ENCODE measurements at places on chromosomes 1 and 21.

DNA sequence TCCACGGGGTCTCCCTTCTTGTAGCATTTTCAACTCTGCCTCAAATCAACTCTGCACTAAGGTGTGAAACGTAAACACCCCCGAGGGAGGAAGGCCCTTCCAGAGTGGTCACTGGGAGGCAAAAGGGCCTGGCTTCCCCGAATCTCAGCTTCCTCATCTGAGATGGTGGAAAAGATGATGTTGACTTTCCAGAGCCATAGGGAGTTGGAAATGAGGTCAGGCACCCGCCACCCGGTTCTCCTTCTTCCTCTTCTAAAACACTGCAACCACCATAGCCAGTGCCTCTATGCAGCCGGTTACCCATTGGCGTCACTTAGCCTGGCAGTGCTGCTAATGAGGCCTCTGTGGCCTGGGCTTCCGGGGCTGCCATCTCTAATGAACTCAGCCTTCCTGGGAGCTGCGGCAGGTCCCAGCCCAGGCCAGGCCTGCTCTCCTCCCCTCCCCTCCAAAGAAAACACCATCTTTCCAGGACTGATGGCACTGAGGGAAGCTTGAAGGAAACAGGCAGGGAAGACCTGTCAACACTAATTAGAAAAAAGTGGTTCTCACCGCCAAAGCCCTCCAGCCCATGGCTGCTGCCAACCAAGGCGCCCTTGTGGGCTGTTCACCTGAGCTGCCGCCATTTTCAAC lies 175.0 kb downstream of the KAZN start:
- DNase-seq, result no peak

DNA sequence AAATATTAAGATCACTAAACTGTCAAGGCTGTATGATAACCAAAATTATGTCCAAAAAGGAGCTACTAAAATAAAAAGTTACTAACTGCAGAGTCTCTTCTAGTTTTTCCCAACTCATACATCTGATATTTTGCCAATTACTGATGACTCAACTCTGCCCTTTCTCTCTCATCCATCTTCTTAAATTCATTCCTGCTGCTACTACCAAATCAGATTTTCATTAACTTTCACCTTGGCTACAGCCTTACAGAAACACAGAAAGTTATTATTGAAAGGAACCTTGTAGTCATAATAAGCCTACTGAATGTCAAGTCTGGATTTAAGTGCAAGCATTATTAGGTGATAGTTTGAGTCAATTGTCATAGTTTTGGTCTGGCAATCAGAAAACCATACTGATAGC lies 273.1 kb downstream of the DPYD start:
- no peak for DNase-seq

- no peak for DNase-seq
Observed at GRCh38 chr1:230422221-230422981, 3.7 kb downstream of the PGBD5 start.

DNA sequence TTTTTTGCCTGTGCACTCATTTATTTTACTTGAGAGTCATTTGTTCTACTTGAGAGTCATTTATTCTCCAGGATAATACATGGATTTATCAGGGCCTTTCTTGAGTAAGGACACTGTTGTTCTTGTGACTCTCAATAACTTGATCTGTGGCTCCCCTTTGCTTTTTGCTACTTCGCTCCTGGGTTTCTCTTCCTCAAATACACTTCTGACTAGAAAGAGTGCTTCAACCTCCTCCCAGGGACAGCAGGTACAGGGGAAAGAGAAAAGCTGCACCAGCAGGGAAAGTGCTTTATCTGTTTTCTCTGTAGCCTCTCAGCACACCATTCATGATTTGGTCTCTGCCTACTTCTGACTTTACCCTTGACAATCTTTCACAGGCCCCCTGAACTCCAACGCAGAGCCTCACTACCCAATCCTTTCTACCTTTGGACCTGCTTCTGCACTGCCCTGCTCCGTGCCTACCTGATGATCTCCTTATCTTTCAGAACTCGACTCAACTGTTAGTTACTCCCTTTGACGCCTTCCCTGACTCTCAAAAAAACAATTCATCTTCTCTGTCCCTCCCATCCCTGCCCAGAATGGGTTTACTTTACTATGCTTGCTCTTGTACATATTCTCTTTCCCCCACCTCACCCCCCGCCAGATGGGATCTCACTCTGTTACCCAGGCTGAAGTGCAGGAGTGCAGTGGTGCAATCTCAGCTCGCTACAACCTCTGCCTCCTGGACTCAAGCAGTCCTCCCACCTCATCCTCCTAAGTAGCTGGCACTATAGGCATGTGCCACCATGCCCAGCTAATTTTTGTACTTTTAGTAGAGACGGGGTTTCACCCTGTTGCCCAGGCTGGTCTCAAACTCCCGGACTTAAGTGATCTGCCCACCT lies 15.6 kb upstream of the PIGM start:
- no peak for DNase-seq

DNA sequence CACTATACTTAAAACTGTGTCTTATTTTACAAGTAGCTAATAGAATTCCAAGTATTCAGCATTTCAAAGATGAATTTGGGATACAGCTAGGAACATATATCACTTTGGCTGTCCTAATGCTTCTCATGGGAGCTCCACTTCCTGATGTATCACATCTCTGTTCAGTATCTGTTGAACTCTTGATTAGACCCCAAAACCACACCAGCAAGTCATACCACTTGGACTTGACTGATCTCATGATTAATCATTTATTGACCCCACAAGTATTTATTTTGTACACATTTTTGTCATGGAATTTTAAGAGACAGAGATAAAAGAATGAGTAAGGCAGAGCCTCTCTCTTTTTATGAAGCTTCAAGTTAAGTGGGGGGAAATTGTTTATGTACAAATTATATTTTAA lies 30.0 kb downstream of the TMPRSS15 start:
- no peak for DNase-seq

DNA sequence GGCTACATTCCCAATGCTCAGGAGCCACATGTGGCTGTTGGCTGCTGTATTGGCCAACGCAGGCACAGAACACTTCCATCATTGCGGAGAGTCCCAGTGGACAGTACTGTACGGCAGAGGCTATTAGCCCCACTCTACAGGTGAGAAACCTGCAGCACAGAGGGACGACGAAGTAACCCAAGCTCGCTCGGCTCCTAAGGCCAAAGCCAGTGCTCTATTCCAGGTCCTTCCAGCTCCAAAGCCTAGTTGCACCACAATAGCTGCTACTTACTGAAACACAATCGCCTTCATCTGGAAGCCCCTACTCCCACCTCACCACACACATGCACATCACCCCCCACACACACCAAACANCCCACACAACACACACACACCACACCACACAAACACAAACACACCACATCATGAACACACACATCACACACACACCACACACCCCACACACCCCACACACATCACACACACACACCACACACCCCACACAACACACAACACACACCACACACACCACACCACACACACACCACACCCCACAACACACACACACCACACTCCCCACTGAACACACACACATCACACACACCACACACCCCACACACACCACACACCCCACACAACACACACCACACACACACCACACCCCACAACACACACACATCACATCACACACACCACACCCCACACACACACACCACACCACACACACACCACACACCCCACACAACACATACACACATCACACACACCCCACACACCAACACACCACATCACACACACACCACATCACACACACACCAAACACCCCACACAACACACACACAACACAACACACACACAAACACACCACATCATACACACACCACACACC lies 3.2 kb downstream of the LYPD8 start:
- DNase-seq, result no peak

- DNase-seq, result no peak
Observed at GRCh38 chr1:228045405-228045804, 37.1 kb upstream of the ARF1 start.

GRCh38 chr1:107378426-107378825 lies 237.6 kb downstream of the NTNG1 start:
- DNase-seq, result no peak

DNA sequence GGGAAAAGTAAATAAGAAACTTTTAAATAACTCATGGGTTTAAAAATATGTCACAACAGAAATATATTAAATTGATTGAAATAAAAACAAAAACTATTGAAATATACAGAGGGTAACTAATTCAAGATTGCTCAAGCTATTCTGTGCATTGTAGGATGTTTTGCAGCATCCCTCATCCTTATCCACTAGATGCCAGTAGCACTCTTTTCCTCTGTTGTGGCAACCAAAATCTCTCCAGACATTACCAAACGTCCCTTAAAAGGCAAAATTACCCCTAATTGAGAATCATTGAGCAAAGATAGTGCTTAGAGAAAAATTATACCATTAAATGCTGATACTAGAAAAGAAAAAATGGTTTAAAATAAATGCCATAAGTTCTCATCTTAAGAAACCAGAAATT lies 682.6 kb downstream of the RWDD3 start:
- no peak for DNase-seq

DNA sequence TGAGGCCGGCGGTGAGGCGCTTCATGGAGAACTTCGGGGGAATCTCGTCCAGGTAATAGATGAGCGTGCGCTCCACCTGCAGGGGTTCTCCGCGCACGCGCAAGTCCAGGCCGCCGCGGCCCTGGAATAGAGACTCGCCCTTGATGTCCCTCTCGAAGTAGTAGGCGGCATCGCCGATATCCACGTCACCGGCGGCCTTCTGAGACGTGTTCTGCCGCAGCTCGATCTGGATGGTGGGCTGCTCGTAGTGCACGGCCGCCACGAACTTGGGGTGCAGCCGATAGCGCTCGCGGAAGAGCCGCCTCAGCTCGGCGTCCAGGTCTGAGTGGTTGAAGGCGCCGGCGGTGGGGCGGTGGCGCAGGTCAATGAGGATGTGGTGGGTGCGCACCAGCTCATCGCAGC lies 726 bp downstream of the TACSTD2 start:
- DNase-seq, result no peak

DNA sequence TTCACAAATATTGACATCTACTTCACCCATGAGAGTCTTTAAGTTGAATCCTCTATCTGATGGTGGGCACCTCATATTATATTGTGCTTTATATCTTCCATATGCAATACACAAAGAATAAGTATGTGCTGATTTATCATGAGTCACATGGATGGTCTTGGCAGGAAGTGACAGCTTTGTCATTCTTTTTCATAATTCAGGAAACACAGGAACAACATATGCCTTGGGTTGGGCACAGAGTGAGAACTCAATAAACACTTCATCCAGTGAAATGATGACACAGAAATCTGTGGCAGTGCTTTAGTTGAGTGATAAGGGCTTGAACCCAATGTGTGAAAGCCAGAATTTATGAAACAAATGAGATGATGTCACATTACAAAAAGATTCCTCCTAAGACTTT lies 41.2 kb downstream of the GADD45A start:
- peak; percentile 54 for DNase-seq

DNA sequence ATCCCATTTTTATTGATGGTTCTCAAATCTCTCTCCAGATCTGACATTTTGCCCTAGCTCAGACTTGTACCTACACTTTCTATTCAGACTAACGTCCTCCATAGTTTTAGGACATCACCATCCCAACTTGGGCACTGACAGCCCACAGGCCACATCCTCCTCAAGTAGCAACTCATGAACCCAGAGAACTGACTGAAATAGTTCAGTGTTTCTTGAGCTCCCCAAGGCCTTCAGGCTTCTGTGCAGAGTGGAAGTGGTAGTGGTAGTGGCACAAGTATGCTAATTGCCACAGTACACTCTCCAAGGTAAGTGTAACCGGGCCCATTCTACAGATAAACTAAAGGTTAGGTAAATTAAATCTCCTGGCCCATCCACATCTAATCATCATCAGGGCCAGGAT lies 112.6 kb downstream of the SLC45A1 start:
- no peak for DNase-seq

DNA sequence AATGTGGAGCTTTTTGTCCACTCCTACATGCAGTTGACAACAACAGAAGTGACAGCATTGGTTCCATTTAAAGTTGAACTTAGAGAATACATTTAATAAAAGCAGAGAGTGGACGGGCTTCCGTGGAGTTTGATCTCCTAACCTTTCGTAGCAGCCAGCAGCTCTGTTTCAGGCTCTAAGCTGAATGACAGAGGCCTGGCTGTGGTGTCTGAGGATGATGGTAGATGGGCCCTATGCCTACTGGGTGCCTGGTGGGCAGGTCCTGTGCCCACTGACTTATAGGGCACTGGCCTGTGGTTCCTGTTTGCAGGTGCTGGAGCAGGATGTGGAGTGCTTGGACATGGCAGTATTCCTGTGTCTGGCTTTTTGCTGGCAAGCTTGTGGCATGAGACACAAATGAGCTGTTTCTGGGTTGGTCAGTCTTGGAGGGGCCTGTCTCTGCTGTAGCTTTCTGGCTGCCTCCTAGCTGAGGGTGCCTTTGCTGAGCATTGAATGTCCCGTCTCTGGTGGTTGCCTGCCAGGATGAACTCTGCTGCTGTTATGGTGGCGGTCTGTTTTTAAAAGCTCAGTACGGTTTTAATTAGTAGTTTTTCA lies 54.6 kb downstream of the PRDM2 start:
- DNase-seq, result no peak

DNA sequence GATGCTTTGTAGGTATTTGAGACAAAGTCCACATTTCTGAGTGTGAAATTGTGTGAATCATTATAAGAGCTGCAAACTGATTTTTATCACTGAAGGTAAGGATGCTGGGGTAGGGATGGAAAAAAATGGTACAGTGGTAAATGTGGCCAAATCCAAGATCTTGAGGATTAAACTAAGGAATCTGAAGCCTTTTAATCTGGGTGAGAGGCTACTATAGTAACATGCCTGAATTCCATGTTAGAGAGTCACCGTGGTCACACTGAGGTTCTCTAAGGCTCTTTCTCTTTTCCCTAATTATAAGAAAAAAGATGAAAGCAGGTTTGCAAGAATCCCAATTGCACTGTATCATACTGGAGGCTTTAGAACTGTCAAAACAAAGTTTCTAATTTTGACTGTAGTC lies 17.6 kb downstream of the PTGER3 start:
- no peak for DNase-seq

DNA sequence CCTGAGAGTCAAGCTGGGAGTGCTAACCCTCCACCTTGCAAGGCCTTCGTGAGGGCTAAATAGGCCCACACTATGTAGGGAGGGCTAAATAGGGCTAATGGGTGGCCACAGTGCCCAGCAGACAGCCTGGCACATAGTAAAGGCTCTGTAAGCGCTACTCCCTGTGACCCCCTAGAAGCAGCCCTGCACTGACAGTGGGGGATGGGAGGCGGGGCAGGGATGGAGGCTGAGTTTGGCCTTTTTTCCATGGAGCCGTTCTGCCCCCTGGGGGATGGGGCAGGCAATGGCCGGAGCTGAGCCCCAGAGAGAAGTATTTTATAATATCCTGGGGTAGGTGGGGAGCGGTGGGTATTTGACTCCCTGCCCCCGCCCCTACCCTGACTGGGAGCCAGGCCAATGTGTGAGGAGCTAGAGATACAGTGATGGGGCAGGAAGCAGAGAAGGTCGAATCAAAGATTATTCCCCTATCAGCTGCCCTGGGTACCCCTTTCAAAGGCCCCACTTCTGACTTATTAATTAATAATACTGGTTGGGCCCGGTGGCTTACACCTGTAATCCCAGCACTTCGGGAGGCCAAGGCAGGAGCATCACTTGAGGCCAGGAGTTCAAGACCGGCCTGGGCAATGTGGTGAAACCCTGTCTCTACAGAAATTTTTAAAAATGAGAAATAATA lies 42.3 kb downstream of the LACTBL1 start:
- no peak for DNase-seq

GRCh38 chr21:35540950-35541638 lies 492.0 kb upstream of the RUNX1 start:
- no peak for DNase-seq
